ENCODE measurements at places on chromosomes 1 and 21.

DNA sequence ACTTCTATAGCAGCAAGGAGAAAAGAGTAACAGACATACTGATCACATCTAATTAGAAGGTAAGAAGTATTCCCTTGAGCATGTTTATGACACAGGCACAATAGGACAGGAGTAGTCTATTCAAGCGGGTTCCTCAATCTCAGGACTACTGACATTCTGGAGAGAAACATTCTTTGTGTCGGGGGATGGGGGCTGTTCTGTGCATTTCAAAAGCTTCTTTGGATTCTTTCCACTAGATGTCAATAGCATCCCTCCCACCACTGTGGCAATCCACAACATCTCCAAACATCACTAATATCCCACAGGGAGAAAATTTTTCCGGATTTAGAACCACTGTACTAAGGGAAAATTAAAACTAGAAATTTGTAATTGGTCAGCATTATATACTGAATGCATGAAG lies 56.9 kb downstream of the ADAMTS5 start:
- peak; percentile 15 for DNase-seq

- DNase-seq, result no peak
Observed at GRCh38 chr1:80929868-80930508, 870.7 kb upstream of the ADGRL2 start.

DNA sequence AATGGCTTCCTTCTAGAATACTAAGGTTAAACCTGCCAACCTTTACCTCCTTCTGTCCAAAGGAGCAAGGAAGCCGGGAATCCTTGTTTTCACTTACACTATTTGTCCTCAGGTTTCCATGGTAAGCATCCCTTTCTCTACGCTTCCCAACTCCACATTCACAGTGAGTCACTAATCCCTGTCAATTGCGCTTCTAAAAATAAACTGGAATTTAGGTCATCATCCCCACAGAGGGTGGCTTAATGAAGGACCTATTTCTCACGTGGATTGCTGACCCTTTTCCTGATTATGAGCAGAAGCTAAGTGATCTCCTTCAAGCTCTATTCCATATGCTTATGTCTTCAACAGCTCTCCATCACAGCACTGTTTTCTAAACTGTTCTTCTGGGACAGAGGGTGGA lies 39.9 kb upstream of the ABCA4 start:
- DNase-seq, result no peak

GRCh38 chr1:235919127-235919832 lies 52.6 kb upstream of the LYST start:
- no peak for DNase-seq

- DNase-seq, result no peak
Observed at GRCh38 chr1:20534659-20535417, 17.5 kb upstream of the FAM43B start.

- DNase-seq, result peak; percentile 78
Observed at GRCh38 chr1:96721416-96722160, at the start of gene PTBP2. Gene PTBP2 (plus strand): TSS chr1:96721784. CDS start chr1:96721865, 81 bp downstream.
